Stimulated activated naive CD4-positive, alpha-beta T cell (primary cell): ENCODE measurements at places on chromosomes 2 and 18.

DNA sequence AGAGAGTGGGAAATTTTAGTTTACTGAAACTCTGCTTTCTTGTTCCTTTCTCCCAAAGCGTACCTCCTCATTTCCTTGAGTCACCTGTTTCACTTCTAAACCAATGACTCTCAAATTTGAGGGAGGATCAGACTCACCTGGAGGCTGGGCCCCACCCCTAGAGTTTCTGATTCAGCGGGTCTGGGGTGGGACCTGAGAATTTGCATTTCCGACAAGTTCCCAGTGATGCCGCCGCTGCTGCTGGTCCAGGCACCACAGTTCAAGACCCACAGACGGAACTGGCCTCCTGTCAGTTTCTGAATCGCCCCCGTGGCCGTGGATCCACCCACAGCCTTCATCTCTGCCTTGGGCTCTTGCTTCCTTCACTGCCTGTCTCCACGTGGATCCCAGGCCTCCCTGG is 44.9 kb upstream of the PELI1 start:
- DNase-seq: no peak

- DNase-seq: peak; percentile 26
Observed at GRCh38 chr2:221517696-221518151, 54.4 kb downstream of the EPHA4 start.

DNA sequence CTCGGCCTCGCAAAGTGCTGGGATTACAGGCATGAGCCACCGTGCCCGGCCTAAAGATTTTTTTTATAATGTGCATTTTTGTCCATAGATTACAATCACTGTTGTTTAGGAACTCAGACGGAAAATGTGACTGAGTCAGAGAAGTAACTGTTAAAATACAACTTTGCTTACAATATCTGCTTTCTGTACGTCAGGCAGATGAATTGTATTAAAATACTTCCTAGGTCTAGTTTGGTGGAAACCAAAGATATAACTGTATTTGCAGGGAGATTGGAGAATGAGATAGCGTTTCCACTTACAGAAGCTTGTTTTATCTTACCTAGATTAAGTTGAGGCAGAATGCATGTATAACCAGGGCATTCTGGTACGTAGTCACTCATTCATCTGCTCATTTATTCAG is 36.7 kb downstream of the ASAP2 start:
- no peak for DNase-seq

GRCh38 chr2:229235131-229235914 is 35.8 kb downstream of the PID1 start:
- no peak for DNase-seq

DNA sequence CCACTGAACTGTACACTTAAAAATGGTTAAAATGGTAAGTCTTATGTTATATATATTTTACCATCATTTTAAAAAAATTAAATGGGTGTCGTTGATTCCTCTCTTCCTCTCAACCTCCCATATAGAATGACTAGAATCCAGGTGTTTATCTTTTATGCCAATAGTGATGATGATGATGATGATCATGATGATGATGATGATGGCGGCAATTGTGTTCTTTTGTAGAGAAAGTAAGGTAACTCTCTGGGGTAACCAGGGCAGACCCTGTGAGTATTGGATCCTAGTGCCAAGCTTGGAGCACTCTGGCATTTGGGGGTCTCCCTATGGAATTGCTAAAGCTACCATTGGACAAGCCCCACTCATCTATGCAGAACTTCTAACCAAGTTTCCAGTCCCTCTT is 113.6 kb downstream of the GLI2 start:
- DNase-seq: no peak

DNA sequence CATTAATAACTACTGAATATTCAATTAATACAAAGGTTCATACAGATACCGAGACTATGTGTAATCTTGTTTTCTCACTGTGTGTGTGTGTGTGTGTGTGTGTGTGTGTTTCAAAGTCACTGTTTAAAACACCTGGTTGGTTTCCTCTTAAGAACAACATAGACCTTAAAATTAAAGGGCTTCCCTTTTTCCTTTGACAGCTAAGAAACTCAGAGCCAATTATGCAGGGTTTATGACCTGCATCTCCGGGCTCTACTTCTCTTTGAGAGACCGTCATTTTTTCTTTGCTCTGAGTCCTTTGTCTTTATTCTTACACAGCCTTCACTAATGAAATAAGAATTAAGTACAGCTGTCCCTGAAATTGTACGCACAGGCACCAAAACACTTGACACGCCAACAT is 145.6 kb downstream of the HDAC4 start:
- no peak for DNase-seq

- no peak for DNase-seq
Observed at GRCh38 chr2:101310090-101310833, 1.8 kb upstream of the RNF149 start.

DNA sequence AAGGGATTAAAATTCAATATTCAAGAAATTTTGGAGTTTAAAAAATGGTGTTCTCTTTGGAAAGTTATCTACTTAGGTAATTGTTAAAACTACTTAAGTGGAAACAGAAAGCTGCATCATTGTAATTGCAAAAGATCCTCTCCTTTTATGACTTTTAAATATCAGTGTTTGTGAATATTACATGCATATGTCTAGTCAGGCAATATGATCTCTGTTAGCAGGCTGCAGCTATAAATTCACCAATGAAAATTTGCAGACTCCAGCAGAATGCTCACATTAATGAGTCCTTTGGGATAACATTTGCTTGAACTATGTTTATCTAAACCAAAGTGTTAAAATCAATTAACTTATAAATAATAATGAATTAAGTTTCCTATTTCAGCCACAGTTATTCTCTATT is 59.2 kb upstream of the CSRNP3 start:
- no peak for DNase-seq

GRCh38 chr18:12963069-12963468 is 15.3 kb downstream of the SEH1L start:
- DNase-seq: no peak

- no peak for DNase-seq
Observed at GRCh38 chr2:204753841-204754240, 208.6 kb downstream of the PARD3B start.

DNA sequence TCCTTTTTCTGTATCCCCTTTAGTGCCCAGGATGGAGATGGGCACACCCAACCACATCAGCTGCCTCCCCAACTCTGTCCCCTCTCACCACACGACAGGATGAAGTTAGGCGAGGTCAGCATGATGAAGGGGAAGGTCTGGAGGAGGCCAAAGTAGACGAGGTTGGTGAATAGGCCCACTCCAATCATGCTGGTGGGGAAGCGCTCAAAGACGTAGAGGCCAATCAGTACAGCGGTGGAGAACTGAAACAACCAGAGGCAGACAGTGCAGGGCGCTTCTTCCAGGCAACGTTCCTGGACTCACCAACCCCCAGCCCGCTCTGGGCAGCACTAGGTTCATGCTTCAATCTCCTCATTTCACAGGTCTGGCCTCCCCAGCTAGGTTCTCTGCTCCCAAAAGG is 2.9 kb downstream of the TEX261 start:
- DNase-seq: no peak

DNA sequence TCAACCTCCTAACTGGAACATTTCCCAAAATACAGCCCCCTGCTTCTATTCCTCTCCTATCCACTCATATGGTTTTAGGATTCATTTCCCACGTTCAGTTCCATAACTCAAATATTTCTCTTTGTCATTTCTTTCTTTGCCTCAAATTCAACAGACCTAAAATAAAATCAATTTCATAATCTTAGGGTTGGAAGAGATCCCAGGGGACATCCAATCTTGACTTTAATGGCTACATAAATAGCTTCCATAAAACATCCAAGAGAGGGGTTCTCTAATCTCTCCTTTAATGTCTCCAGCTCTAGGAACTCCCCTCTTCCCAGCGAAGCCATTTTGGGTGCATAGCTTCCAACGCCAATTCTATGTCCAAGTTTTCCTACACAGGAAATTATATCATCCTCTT is 33.8 kb downstream of the RBKS start:
- no peak for DNase-seq

DNA sequence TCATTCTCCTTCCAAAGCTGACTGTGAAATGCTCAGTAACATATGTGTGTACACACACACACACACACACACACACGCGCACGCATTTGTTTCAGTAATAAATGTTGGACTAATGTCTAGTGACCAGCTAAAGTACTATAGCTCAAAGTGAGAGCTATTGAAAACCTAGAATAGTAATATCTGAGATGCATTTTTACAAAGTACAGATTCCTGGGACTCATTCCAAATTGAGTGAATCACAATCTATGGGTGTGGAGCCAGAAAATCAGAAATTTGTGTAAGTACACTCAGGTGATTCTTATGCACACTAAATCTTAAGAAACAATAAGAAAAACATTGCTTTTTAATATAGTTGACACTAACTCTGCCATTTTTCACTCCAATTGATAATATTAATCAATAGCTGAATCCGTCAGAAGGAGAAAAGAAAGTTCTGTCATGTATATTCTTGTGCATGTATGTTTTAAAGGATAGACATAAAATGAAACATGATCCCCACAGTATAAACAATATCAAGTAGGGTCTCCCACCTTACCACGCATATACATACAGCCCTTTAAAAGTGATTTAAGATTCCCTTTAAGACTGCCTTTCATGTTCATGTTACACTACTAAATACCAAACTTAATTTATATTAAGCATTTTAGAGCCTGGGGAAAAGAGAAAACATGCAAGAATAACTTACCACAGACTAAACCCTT is 123.5 kb downstream of the ATAD2B start:
- no peak for DNase-seq

DNA sequence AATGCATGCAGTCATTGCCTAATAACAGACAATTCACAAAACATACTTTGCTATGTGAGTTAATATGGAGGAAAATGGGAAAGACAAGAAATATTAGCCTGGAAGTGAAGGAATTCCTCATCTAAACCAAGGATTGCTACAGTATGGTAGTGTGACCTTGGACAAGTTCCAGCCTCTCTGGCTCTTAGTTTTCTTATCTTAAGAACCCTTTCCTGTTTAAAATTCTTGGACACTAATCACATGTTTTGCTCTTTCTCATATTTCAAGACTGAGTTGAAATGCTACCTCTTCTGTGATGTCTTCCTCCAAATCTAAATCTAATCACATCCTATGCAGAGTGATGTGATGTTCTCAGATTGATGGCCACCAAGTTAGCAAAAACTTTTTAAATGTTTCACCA is 20.8 kb upstream of the ADAM23 start:
- DNase-seq: no peak

DNA sequence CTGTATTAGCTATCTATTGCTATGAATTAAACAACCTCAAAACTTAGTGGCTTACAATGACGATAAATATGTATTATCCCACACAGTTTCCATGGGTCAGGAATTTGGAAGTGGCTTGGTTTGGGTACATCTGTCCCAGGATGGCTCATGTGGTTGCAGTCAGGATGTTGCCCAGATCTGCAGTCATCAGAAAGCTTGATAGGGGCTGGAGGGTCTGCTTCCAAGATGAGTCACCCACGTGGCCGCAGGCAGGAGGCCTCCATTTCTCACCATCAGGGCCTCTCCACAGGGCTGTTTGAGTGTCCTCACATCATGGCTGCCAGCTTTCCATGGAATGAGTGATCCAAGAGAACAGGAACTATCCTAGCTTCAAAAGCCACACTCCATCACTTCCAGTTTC is 46.4 kb downstream of the CHRNA1 start:
- no peak for DNase-seq

- no peak for DNase-seq
Observed at GRCh38 chr2:147030966-147031720, 813.7 kb upstream of the ACVR2A start.

- no peak for DNase-seq
Observed at GRCh38 chr2:24342110-24342910, 18.0 kb downstream of the ITSN2 start.

DNA sequence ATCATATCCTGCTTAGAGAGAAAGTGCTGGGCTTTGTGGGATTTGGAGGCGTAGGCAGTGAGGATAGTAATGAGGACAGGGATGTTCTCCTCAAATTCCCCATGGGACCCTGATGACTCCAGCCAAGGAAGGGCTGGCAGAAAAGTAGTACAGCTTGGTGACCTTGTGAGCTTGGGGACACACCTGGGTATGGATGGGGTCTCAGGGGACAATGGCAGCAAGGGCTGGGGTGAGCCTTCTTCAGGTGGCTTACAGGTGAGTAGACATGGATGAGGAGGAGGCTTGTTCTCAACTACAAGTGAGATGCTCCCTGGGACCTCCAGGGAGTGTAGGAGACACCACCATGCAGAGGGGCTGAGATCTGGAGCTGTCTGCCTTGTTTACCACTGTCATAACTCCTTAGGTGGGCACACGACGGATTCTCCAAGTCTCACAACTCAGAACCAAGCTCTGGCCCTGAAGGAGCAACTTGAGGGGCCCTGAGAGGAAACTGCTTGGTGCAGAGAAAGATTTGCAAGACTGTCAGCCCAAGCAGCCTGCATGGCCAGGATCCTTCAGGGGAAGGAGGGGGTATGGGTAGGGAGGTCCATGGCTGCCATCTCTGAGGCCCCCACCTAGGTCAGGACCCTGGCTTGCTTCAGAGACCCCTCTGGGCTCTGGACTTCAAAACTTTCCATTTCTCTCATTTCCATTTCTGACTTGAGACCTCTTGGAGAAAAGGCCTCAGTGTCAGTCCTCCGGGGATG is 262.8 kb downstream of the DYSF start:
- DNase-seq: no peak
